GM04503 (cell line): ENCODE measurements at places on chromosomes 16 and 17.

GRCh38 chr16:54585094-54585997, 298.8 kb upstream of the IRX3 start:
- DNase-seq = no peak

DNA sequence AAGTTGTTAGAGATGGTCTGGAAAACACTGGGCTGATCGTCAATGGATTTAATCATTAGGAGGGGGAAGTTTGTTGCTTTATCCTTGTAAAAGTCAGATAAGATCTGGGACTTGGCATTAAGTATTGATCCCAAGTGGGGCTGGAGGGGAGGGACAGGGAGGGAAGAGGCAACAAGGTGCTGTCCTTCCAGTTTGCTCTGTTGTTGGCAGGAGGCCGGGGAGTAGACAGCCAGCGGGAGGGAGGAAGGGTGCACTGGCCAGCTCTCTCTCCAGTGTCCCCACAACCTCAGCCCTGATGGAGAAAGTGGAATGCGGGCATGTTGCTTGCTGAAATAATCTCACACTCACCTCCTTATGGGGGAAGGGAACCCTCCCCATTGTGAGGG, 210.2 kb downstream of the CCDC182 start:
- DNase-seq = no peak

DNA sequence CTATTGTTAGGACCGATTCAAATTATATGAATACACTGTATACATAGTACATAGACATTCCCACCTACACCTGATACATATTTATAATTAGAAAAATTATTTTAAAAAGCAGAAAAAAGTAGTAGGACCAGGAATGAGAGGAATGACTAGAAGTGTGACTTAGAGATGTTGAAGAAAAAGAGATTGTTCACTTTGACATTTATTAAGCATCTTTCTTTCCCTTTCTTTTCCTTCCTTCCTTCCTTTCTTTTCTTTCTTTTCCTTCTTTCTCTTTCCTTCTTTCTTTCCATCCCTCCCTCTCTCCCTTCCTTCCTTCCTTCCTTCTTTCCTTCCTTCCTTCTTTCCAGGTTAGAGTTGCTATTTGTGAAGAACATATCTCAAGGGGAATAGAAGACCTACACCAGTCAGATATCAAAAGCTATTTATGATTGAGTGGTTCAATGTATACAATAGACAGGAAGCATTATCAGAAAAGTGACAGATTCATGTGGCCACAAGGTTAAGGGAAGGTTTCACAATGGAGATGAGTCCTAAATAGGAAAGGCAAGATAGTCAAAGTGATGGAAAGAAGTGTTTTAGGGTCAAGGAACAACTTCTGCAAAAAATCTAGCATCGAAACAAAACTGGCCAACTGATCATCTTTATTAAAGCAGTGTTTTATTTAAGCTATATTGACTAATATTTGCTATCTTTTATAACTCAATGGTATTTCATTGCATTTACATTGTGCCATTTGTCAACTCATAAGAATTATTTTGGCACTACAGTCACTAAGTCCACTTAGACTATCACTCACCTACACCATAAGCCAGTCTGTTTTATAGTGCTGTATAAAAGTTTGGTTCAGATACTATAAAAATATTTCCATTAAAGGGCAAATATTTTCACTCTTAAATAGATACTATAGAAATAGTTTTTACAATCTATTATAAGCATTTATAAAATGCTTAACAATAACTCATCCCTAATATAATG, 54.1 kb upstream of the NACA2 start:
- DNase-seq = no peak

DNA sequence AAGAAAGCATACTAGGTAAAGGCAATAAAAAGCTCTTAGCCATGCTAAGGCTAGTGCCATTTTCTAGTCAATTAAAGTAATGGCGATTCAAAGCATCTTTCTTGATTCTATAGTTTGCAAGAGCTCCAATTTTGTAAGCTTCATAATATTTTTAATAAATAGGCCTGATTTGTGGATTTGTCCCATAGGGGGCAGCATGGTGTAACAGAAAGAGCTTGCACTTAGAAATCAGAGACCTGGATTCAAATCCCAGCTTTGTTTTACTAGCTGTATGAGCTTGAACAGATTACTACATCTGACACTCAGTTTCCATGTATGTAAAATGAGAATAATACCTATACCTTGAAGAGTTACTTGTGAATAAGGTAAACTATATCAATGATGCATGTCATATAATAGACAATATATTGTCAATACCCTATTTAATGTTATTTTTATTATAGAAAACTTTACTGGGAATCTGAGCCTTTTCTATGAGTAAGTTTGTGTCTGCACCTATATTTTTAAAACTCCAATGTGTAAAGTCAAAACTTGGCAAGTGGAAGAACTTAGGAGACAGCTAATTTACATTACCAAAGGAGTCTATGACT, 93.6 kb upstream of the NOG start:
- no peak for DNase-seq

GRCh38 chr17:58170622-58171021, 3.8 kb downstream of the OR4D2 start:
- no peak for DNase-seq

- DNase-seq = no peak
These were observed 6.0 kb upstream of the CCL2 start for GRCh38 chr17:34249061-34249460.

DNA sequence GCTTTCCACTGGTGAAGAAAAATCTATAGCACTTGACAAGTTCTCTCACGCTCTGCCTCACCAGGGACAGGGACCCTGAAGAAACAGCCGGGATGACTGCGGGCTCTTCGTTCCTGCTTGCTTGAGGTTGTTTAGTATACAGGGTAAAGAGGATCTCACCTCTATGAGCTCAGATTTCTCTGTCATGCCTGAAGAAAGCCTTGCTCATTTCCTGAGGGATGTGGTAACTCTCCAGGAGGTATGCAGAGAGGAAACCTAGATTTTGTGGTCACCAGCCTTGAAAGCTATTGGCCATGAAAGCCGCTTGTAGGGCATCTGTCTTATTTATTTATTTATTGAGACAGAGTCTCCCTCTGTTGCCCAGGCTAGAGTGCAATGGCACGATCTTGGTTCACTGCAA, 23.2 kb downstream of the USP43 start:
- no peak for DNase-seq

DNA sequence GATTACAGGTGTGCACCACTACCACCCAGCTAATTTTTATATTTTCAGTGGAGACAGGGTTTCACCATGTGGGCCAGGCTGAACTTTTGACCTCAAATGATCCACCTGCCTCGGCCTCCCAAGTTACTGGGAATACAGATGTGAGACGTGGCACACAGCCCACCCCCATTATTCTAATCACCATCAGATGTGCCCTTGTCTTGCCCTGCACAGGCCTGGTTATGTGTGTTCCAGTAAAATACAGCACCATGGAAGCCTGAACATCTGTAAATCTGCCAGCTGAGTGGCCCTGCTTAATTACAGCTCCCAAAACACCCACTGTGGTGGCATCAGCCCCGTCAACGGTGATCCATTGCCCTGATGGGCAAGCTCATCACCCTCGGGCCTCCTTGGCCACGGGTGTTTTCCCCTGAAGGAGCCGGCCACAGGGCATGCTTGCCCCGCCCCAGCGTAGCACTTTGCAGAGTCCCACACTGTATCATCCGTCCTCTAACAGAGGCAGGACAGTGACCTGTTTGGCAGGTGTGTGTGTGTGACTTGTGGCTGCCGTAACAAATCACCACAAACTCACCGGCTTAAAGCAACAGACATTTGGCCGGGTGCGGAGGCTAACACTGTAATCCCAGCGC, 74.5 kb downstream of the RBFOX3 start:
- no peak for DNase-seq

DNA sequence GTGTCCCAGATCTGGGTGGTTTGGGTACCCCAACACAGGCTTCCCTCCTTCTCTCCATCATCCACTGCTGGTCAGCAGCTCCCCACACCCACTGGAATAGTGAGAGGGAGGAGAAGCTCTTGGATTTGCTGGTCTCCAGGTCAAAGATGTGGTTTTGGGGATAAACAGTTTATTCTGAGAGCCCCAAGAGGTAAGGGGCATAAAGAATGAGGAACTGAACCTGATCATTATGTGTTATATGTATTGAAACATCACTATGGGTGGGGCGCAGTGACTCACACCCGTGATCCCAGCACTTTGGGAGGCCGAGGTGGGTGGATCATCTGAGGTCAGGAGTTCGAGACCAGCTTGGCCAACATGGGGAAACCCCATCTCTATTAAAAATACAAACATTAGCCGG, 3.9 kb downstream of the DPEP2 start:
- no peak for DNase-seq

- DNase-seq = peak; percentile 25
These were observed 502.8 kb upstream of the CDH11 start for GRCh38 chr16:65624666-65625065.

- no peak for DNase-seq
These were observed 19.5 kb upstream of the MED13 start for GRCh38 chr17:62084585-62084984.

GRCh38 chr16:65728167-65728566, 606.3 kb upstream of the CDH11 start:
- no peak for DNase-seq

- no peak for DNase-seq
These were observed 75.2 kb downstream of the N4BP1 start for GRCh38 chr16:48534601-48535340.

- DNase-seq = no peak
These were observed 12.9 kb downstream of the GJD3 start for GRCh38 chr17:40351359-40352236.

DNA sequence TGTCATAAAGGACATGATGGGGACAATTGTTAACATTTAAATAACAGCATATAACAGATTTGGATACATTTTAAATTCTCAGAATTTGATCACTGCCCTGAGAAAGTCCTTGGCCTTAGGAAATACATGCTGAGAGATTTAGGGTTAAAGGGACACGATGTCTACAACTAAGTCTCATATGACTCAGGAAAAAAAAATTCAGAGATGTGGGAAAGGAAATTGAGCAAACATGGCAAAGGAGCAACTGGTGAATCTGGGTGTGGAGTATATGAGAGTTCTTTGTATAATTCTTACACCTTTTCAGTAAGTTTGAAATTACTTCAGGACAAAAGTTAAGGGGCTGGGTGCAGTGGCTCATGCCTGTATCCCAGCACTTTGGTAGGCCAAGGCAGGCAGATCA, 18.2 kb downstream of the MPP3 start:
- DNase-seq = peak; percentile 70

GRCh38 chr17:604765-605164, 109.9 kb downstream of the VPS53 start:
- no peak for DNase-seq

DNA sequence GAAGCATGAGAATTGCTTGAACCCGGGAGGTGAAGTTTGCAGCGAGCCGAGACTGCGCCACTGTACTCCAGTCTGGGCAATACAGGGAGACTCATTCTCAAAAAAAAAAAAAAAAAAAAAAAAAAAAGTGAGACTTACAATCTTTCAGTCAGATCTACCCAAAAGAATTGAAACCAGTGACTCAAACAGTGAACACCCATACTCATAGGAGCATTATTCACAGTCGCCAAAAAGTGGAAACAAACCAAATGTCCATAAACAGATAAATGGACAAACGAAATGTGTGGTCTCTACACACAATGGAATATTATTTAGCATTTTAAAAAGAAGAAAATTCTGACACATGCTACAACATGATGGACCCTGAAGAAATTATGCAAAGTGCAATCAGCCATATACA, 9.1 kb upstream of the SCNN1B start:
- no peak for DNase-seq

DNA sequence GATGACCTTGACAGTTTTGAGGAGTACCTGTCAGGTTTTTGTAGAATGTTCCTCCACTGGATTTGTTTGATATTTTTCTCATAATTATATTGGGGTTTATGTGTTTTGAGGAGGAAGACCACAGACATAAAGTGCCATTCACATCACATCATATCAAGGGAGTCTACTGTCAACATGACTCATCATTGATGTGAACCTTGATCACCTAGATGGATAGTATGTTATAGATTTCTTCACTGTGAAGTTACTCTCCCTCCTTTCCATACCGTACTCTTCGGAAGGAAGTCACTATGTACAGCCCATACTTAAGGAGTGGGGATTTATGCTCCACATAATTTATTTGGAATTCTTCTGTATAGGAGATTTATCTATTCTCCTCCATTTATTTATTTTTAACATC, 23.2 kb downstream of the PRSS54 start:
- DNase-seq = no peak

GRCh38 chr17:8237175-8237574, 10.7 kb downstream of the CTC1 start:
- no peak for DNase-seq

GRCh38 chr16:71432906-71433305, 8.9 kb downstream of the TLE7 start:
- no peak for DNase-seq

GRCh38 chr16:55508941-55509931, at the start of gene LPCAT2:
Gene LPCAT2, plus strand, starts transcription at chr16:55509072. Its CDS starts 110 bp downstream, at chr16:55509182.
- DNase-seq = no peak

GRCh38 chr16:1458336-1458976, 14.1 kb upstream of the CCDC154 start:
- DNase-seq = no peak

DNA sequence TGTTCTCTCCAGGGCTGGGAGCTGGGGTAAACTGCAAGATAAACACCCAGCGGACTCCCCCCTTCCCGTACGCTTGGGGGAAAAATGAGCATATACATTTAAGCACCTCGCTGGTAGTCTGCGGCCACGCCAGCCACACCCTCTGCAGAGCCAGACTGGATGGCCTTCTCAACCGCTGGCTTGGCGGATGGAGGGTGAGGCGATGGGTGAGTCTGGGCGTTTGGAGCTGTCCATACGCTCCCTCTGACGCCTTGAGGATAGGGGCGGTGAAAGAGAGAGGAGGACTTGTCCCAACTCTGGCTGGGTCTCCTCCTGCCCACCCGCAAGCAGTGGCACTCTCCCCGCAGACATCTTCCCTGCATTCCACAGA, 1.0 kb downstream of the ITGA3 start:
- no peak for DNase-seq

DNA sequence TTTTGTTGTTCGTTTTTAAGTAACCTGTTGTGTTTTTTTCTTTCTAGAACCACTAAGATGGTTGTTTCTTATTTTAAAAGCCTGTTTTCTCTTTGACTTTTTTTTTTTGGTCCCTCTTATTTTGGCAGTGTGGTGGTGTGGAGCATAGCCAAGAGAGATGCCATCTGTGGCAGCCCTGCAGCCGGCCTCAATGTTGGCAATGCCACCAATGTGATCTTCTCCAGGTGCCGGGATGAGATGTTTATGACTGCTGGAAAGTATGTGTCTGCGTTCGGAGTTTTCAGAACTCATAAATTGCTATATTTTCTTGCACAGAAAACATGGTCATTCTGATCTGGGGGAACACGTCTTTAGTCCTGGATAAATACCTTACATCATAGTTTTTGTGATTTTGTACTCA, 17.6 kb downstream of the CFAP52 start:
- no peak for DNase-seq

DNA sequence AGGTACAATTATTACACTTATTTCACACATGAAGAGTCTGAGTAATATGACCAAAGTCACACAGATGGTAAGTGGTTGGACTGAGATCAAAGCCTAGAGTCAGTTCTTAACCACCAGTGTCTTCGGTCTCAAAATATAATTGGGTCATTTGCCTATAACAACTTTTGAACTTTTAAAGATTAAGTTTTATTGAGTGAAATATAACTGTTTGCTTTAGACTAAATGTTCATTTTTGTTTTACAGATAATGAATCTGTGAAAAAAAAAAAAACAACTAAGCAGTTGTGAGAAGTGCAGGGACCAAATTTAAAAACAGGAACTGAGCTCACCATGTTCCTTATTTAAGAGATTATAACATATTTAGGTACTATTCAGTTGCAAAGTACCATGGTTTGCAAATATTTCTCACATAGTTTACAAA, 150.1 kb downstream of the ITFG1 start:
- no peak for DNase-seq
